ENCODE measurements at places on chromosomes 11 and 22. TPM values are rescaled to one million over a fixed set of nuclear protein-coding genes. Genes with fewer than 3 reads are reported as not detected.

Gene NCF4
- total RNA-seq = not detected

Gene PDE3B
- total RNA-seq = 0.14 TPM

Gene OOSP4A
- not detected for total RNA-seq

Gene MRGPRE
- total RNA-seq = not detected

Gene TNNT3
- total RNA-seq = not detected

Gene USH1C
- total RNA-seq = not detected

Gene FADS1
- 159 TPM for total RNA-seq

Gene FGF19
- not detected for total RNA-seq

Gene GAL3ST1
- not detected for total RNA-seq

Gene PATE4
- not detected for total RNA-seq

Gene NXF1
- 35.2 TPM for total RNA-seq

Gene IL17REL
- not detected for total RNA-seq

Gene SCUBE1
- total RNA-seq = not detected

Gene F2
- not detected for total RNA-seq

Gene HBB
- total RNA-seq = not detected

Gene SMIM35
- not detected for total RNA-seq

Gene SAA2
- total RNA-seq = not detected

Gene EHD1
- 120 TPM for total RNA-seq

Gene ACTN3
- not detected for total RNA-seq

Gene MUC6
- total RNA-seq = not detected

Gene TRIM66
- total RNA-seq = 7.4 TPM

Gene TM7SF2
- total RNA-seq = 65.0 TPM

Gene YPEL4
- total RNA-seq = 0.14 TPM

Gene TYMP
- 34.4 TPM for total RNA-seq

Gene KRTAP5-11
- total RNA-seq = not detected

Gene ESAM
- 0.22 TPM for total RNA-seq

Gene BEST1
- 1.4 TPM for total RNA-seq

Gene CTSD
- total RNA-seq = 101 TPM

Gene TCN2
- total RNA-seq = 3.0 TPM

Gene OR6A2
- 0.57 TPM for total RNA-seq

Gene DBX1
- total RNA-seq = not detected

Gene CCDC88B
- 1.4 TPM for total RNA-seq

Gene APOL1
- 9.3 TPM for total RNA-seq

Gene AQP11
- 0.88 TPM for total RNA-seq

Gene HOATZ
- not detected for total RNA-seq

Gene RIMBP3C
- 0.22 TPM for total RNA-seq

Gene DCUN1D5
- 43.5 TPM for total RNA-seq

Gene PICALM
- 245 TPM for total RNA-seq

Gene MS4A2
- not detected for total RNA-seq

Gene RCOR2
- total RNA-seq = 1.6 TPM

Gene FOLR2
- total RNA-seq = not detected

Gene HEPHL1
- 4.4 TPM for total RNA-seq

Gene TSGA10IP
- not detected for total RNA-seq

Gene OR51B5
- 0.57 TPM for total RNA-seq

Gene ARHGAP8
- under 0.01 TPM for total RNA-seq

Gene FREY1
- 0.72 TPM for total RNA-seq

Gene MS4A14
- not detected for total RNA-seq

Gene ARHGAP42
- 17.3 TPM for total RNA-seq

Gene OR2AG1
- not detected for total RNA-seq

Gene SNU13
- total RNA-seq = 98.7 TPM

Gene UQCR10
- 39.0 TPM for total RNA-seq

Gene LAMTOR1
- 155 TPM for total RNA-seq

Gene CYB5R2
- total RNA-seq = 16.4 TPM

Gene POU2AF2
- total RNA-seq = not detected

Gene KDM4E
- total RNA-seq = not detected
